ENCODE measurements at places on chromosomes 2 and 18. TPM values are rescaled to one million over a fixed set of nuclear protein-coding genes. Genes with fewer than 3 reads are reported as not detected.

DNA sequence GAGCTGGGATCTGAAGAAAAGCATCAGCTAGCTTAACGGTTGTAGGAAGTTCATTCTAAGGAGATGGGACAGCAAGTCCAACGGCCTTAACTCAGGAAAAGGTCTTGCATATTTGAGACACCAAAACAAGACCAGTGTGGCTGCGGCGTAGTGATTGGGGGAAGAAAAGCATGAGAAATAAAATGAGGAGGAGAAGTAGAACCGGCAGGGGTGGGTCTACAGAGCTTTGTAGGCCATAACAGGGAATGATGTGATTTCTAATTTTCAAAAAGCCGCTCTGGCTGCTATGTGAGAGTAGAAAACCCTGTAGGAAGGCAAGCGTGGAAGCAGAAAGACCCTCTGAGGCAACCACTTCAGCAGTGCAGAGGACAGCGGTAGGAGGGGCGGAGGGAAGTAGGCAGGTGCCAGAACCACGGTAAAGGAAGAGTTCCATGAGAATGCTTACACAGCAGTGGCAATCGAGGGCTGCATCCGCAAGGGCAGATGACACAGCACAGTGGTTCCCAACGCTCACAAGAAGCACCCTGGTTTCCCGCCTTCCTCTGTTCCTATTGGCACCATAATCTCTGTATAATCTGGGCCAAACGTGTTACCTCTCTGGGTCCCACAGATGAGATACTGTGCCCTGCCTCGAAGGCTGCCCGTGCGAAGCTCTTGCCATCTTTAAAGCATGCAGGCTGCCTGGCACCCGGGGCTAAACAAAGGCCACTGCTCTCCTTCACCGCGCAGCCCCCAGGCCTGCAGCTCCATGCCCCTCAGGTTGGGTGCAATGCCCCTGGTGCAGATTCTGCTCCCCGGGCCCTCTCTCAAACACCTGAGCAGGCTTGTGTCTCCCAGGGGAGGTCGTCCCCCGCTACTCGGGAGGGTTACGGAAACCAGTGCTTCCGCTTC is 795 bp downstream of the ANKRD39 start:
- peak; percentile 63 for DNase-seq

DNA sequence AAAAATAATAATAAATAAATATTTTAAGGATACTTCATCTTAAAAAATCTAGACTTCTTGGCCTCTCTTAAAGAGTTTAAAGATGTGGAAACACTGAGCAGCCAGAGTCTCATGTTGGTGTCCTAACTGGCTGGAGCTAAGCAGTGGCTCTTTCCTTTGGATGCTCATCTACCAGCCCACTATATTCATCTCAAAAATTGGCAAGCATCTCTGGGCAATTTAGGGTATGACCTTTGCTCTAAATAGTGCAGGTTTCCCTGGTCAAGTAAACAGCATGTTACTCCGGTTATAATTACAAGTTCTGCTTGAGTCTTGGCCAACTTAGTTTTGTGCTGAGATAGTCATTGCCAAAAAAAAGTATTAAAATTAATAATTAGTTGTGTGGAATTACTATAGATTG is 117.8 kb downstream of the TTC27 start:
- DNase-seq, result peak; percentile 31

DNA sequence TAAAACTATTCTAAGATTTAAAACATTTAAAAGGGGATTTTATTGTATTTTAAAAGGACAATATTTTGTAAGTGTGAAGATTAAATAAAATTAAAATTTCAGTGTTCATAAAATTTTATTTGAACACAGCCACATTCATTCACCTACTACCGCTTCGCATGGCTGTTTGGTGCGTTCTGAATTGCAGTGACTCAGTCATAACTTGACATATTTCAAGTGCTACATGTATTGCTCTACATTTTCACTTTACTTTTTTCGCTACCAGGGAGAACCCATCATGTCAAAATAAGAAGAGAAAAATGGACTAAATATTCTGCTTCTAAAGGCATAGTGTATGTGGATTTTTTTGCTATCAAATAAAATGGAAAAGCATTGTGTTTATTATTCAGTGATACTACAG is 8.7 kb downstream of the PTH2R start:
- no peak for DNase-seq

DNA sequence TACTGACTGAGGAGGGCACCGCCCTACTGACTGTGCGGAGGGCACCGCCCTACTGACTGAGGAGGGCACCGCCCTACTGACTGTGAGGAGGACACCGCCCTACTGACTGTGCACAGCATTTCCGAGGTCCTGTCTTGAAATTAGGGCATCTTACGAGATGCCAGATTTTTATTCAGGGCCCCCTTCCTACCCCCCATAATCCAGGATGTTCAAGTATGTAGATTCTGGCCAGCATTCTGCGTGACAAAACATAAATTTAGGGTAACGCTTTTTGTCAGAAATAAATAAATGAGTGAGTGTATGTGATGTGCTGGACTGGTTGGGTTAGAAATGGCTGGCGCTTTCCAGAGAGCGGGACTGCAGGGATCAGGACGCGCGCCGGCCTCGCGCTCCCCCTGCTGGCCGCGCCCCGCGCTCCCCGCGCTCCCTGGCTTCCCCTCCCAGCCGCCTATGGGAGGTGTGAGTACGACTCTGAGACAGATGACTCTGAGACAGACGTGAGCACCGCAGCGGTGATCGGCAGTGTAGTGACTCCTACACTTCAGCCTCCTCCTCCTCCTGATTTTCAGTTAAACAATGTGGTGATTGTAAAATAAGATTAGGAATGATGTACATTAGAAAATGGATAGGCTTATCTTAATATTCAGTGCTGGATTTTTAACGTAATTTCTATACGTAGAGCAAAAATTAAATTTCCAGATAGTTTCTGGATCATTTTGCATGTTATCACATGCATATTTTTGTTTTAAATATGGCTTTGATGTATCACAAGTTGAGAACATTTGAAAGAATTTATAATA is 149.2 kb upstream of the NFATC1 start:
- peak; percentile 83 for DNase-seq

DNA sequence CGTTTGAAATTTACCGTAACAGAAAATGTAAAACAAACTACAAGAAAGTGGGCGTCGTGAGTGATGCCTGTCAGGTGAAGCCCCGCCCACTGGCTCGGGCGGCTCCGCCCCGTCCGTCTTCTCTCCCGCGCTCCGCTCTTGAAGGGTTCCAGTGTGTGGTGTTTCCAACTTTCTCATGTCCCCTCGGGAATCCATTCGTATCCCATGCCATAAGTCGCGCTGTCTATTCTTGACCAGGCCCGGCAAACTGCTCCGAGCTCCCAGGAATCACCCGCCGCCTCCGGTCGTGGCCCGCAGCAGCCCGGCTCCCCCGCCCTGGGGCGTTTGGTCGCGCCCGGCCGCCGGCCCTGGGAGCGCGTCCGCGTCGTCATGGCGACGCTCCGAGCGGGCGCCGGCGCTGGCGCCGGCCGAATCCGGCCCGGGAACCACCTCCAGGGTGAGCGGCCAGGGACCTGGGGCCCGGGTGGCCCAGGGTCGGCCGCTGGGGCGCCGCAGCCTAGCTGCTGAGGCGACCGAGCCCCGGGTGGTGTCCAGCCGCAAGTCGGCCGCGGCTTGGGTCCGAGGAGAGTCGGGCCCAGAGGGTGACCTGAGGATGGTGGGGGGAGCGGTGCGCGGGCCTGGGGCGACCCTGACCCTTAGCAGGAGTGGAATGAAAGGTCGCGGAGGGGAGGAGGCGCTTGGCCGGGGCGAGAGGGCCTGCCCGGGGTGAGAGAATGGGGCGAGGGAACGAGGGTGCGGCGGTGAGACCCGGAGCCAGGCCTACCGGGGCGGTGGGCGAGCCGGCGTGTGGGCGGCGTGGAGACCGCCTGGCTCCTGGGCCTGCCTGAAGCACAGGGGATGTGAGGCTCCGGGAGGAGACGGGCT is at the start of gene CFAP221:
CFAP221 (plus strand) TSS at position 375 of the 864 bp plus-strand sequence. CDS start 1,683 bp downstream, outside the sequence.
- DNase-seq, result peak; percentile 83

DNA sequence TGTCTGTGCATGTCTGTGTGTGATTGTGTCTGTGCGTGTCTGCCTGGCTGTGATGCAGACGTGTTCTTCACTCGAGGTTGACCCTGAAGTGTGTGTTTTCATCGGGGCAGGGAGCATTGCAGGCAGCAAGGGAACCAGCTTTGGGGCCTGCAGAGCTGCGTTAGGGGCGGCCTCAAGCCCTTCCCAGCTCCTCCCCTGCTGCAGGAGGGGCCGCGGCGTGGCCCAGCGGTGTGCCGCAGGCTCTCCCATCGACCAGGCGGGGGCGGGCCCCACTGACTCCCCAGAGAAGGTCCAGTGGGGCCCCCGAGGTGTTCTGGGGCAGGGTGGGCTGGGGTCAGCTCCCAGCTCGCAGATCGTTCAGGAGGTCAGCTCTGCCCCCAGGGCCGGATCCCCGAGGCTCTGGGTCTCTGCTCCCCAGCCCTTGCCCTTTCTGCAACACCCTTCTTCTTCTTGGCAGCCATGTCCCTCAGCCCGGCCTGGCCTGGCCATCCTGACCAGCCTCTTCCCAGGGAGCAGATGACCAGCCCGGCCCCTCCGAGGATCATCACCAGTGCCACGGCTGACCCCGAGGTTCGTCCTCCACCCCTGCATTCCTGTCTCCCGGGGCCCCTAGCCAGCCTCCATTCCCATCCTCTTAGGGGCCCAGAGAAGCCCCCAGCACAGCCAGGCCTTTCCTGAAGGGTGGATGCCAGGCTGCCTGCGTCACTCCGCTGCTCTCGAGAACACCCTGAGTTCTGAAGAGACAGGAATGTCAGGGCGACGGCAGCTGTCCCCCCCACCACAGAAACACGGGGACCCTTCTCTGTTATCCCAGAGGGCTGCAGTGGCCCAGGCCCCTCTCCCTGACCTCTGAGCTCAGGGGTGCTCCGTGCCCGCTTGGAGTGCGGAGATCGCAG is 11.1 kb upstream of the KLHL30 start:
- DNase-seq, result peak; percentile 70

DNA sequence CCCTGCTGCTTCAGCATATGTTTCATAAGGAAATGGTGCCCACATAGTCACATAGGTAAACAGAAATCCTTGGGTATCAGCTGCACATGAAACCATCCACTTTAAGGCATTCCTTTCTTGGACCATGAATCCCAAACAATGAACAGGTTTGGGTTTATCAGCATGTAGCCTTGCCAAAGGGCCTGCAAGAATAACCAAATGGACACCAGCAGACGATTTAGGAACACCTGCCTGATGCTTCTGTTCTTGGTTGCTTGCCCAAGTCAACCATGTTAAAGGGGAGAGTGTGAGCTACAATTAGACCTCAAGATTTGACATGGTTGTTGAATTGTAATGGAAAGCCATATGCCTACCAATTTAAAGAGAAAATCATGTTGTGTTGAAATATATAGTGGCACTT is 1342.7 kb upstream of the PIK3C3 start:
- DNase-seq, result no peak

GRCh38 chr2:61177727-61178549 is 15.9 kb downstream of the C2orf74 start:
- peak; percentile 58 for DNase-seq

DNA sequence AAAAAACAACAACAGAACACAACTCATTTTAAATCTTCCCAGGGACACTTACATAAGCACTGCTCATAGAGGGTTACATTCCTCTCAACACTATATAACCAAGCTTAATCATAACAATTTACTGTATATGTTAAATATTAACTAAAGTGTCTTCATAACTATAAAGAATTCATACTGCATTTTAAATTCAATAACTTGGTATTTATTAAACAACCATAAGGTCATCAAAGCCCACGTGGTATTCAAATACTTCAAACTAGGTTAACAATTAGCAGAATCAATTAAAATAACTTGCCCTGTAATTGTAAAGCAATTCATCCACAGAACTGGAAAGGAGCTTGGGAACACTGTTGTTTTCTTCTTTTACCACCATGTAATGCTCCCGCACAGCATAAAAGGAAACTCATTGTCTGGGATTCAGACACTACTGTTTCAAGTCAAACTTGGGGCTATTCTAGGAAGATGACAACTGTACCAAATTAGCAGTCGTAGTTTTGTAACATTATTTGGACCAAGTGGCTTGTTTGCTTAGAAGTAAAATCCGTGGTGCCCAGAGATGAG is 10.4 kb downstream of the GAREM1 start:
- DNase-seq, result no peak

DNA sequence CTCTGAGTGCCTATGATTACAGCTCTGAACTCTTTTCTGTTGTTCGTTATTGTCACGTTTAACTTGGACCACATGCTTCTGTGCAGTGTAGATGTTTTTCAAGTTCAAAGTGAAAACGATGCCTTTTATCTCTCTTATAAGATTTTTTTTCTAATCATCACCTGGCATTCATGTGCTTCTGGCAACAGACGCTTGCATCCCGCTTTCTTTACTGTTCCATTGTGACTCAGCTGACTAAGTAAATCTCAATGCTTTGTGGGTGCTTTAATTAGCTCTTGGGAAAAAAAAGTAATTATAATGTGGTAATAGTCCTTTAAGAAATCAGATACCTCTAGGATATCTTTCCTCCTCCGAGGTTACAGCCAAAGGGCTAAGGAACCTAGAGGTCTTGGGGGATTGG is 31.2 kb upstream of the RMP24 start:
- no peak for DNase-seq

FAM124B gene
- total RNA-seq, result not detected

NAT8 gene
- not detected for total RNA-seq

UGT1A4 gene
- not detected for total RNA-seq

CFC1B gene
- not detected for total RNA-seq

Data from GM23248 (cell line).